ENCODE measurements at places on chromosomes 4 and X. TPM values are rescaled to one million over a fixed set of nuclear protein-coding genes. Genes with fewer than 3 reads are reported as not detected.

GRPR gene
- 0.19 TPM for total RNA-seq

LIN54 gene
- total RNA-seq, result 8.3 TPM

DNA sequence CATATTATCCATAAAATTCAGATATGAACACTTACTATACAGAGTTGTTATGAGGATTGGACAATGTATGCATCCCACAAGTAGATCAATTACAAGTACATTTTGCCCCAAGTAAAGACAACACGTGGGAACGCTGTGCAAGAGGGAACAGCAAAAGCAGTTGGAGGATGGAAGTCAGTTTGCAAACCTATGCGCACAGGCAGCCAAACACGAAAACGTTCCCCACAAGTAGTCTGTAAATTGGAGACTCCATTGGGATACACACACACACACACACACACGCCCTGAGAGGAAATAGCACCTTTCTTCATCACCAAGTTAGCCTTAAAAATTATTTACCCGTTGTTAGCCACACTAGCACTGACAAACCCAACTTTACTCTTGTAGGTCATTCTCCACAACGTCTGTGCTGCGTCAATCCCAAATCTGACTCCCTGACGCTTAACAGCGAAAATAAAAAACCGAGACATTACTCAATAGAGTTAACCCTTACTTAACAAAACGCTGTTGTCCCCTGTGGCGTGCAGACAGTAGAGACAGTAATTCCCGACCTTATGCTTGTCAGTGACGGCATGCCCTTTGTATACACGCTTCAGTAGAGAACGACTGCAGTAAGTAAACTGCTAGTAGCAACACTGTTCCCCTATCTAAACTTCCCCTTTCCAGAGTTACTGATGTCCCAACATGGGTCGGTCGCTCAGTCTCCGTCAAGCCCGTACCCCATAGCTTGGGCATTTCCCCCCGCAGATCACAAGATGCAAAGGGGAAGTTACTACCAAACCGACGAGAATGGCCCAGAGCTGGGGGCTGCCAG lies 730 bp downstream of the MANBA start:
- no peak for DNase-seq

DNA sequence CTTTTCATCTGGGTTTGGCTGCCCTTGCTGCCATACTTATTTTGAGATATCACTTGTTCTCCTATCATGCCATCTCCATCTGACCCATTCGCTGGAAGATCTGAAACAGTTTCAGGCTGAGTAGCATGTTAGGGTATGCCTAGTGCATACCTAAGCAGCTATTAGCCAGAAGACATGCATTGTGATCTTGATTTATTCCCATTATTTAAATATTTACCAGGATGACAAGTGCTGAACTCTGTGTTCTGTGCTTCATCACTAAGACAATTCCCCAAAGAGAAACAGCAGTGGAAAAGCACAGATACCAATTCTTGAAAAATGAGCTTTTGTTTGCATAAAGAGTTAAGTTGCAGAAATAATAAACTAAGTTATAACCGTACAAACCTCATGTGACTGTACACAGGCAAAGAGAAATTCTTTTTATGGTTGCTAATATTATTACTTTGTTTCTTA lies 271.0 kb upstream of the ARSJ start:
- DNase-seq, result no peak

DNA sequence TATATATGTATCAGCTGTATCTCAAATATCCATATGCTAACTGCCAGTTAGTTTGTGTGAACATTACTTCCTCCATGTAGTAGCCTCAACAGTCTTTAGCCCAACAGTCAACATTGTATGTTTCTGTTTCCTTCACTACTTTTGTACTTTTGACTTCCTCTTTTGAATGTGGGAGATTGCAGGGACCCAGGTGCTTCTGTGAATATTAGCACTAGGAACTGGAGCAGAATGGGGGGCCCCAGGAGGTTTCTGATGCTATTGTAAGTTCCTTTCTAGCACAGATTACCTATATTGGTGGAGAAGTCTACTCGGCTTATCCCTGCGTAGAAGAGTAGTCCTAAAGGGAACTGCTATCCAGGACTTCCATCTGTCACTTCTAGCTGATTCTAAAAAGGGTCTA lies 2.3 kb downstream of the PLAC8 start:
- DNase-seq, result no peak

All from posterior vena cava (tissue), 2 donors.